ENCODE measurements at places on chromosomes 5 and 9. TPM values are rescaled to one million over a fixed set of nuclear protein-coding genes. Genes with fewer than 3 reads are reported as not detected.

DNA sequence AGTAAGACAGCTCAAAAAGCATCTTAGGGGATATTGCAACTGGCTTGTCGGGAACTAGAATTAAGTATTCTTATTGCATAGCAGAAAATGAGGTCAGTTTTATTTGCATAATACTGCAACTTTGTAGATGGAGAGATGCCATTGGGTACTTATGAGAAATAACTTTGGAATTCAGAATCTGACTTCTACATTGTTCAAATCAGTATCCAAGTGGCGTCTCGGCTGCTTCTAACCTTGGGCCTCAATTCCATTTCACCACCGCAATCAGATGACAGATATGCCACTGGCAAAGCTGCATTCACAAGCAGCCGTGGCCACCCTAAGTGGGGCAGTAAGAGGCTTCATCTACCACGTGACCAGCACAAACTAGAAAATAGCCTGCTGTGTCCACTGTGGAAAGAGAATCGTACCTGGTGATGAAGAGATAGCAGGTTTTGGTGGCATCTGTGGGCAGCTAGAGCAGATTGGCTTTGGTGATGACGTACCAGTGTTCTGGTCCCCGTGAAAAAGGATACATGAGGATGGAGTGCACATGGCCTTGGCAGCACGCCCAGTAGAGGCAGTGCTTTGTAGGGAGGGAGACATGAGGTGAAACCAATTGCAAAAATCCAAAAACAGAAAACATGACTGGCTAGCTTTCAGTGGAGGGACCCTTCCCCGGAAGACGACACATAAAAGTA, 116.6 kb downstream of the KLHL3 start:
- H3K27me3 ChIP-seq = no peaks in the 10 kb centered on the region
- peak overlapping the region; percentile 52 for H3K27ac ChIP-seq
- no peaks in the 10 kb centered on the region for H3K36me3 ChIP-seq
- DNase-seq = no peak

- no peaks in the 10 kb centered on the region for H3K27me3 ChIP-seq
- H3K4me1 ChIP-seq = no peaks in the 10 kb centered on the region
- no peak for DNase-seq
Measured at GRCh38 chr5:40484495-40484894, 195.2 kb upstream of the PTGER4 start.

DNA sequence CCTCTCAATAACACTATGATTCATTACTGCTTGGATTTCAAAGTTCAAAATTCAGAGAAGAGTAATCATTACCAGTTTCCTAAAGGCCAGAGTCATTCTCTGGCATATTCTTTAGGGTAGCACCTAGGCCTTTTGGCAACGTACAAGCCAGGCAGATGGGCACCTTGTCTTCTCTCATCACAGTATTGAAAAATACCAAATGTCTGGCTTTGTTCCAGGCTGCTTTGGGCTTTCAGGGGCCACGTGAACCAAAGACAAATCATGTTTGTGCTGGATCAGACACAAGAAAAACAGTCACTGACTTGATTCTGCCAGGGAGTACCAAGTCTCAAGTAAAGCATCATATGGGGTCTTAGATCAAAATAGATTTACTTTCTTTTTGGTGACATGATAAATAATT, 15.5 kb downstream of the MEGF9 start:
- no peak overlapping the region for H3K27ac ChIP-seq
- no peak for DNase-seq

- peaks cover 1% of the 10 kb centered on the region for H3K27me3 ChIP-seq
- H3K4me1 ChIP-seq = no peaks in the 10 kb centered on the region
- H3K4me3 ChIP-seq = no peak overlapping the region
- H3K27ac ChIP-seq = no peak overlapping the region
Measured at GRCh38 chr5:135069016-135069770, 35.2 kb upstream of the PITX1 start.

GRCh38 chr9:9904041-9904440, 708.8 kb downstream of the PTPRD start:
- no peak overlapping the region for H3K4me3 ChIP-seq
- no peak overlapping the region for H3K27ac ChIP-seq
- no peaks in the 10 kb centered on the region for H3K4me1 ChIP-seq
- no peaks in the 10 kb centered on the region for H3K36me3 ChIP-seq

Gene SLC6A19
- not detected for total RNA-seq

Gene TLE1
- 19.2 TPM for total RNA-seq
